NCI-H2081 (cell line): ENCODE measurements at places on chromosomes 2 and 18.

DNA sequence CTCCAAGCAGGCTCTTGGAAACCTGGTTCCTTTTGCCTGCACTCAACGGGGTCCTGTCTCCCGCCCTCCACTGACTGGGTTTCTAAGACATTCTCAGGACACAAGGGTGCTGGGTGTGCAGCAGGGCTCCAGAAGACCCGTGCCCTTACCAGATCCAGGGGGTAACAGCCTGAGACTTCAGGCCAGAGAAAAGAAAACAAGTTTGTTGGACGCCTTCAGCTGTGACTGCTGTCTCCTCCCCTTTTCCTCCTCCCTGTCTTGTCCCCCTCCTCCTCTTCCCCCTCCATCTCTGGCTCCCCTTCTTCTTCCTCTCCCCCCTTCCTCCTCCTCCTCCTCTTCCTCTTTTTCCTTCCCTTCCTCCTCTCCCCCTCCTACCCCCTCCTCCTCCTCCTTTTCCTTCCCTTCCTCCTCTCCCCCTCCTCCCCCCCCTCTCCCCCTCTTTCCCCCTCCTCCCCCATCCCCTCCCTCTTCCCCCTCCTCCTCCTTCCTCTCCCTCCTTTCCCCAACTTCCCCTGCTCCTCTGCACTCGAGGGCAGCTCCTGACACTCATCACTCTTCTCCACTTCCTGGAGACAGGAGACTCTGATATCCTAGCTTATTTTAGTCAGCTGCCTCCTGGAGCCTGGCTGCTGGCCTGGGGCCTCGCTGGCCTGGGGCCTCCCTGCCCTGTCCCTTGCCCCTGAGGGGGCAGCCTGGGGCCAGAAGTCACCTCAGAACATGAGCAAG, 12.4 kb downstream of the ADRA2B start:
- DNase-seq = no peak

DNA sequence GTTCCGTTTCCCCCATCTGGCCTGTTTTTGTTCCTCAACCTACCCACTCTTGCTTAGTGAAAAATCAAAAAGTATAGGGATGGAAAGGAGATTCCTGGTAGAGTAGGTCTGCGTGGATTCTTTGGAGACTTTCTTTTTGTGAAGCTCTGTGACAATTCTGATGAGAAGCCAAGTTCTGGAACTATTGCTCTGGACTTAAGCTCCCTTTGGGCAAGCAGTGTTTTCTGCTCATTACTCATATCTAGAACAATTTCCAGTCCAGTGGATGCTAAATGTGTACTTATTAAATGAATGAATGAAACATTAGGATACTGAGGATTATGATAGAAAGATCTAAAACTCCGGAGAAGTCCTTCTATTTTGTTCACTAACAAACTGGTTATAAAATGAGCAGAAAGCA, 76.5 kb downstream of the SOCS6 start:
- DNase-seq = no peak

DNA sequence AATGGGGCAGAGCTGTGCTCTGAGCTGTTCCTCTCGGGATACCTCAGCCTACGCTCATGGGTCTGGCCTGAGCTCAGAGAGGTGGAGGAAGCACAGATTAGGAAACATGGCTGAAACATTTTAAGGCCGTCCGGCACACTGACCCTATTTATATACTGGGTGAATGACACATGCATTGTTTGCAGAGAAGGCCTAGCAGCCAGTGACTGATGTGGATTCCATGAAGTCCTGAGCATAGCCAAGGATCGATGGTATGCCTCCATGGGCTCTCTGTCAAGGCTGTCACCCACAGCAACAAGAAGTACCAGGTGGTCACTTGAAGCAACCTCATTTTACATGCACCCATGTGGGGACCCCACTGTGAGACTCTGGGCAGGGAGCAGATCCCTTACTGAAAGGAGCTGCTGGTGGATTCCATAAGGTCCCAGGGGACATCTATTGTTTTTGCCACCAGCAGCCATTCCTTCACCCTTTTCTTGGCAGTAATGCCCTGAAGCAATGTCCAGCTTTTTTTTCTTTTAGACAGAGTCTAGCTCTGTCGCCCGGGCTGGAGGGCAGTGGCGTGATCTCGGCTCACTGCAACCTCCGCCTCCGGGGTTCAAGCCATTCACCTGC, 8.4 kb downstream of the PTMA start:
- DNase-seq = no peak

GRCh38 chr2:139034064-139034463, 253.9 kb upstream of the NXPH2 start:
- DNase-seq = no peak

DNA sequence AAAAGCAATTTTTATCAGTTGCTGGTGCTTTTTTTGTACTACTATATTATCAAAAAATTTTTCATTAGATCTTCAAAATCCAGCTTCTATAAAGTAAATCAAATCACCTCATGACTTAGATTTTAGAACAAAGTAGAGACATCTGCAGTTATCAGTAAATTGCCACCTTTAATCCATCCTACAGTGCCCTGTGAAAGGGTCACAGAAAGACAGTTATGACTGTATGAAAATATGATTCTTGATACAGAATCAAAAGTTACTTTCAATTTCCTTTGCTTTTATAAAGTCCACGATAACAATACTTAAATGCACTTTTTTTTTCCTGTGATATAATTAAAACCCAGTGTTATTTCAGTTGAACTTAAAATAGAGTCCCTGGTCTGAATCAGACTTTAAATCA, 61.4 kb downstream of the PRPF40A start:
- DNase-seq = no peak

DNA sequence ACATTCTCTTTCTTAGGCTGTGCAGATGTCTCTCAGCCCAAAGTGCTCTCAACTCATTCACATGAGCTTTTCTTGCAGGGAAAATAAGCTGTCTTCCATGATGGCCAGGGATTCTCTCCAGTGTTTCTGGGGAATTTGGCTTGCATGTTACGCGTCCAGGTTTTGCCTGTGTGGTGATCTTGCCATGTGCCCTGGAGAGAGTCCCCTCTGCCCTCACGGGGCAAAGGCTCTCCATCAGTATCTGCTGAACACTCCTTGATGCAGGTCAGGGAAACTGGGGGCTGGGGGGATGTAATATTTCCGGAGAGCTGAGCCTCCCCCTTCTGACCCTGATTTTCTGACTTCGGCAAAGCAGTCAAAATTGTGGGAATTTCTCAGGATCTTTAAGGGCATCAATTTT, 87.6 kb downstream of the ACKR3 start:
- DNase-seq = no peak

DNA sequence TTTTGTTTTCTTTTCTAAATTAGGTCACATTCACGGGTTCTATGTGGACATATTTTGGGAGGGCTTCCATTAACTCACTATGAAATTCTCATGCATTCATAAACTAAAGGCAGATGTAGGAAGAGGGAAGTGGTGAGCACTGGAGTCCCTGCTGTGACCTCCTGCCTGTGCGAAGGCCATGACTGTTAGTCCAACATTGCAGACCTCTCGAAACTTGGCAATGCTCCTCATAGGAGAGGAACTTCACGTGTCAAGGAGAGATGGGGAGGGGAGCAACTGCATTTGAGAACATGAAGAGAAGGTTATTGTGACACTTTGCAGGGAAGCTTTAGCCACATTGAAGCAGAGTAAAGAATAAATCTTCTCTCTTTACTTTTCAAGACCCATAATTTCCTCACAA, 126.4 kb upstream of the HNMT start:
- DNase-seq = peak; percentile 9

DNA sequence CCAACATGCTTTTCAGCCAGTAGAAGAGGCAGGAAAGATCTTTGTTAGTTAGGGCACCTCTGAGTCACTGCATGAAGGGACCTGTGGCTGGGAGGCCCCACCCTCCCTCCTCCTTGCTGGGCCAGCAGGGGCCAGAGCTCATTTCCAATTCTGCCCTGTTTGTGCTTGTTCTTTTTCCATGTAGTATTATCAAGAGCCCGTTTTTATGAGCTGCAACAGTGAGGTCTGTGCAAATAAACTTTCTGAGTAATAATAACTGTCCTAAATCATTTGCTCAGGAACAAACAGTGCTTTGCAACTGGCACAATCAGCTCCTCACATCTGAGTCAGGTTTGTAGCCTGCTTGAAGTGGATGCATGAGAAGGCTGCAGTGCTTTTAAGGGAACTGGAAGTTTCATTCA, 128.0 kb downstream of the ARL4C start:
- peak; percentile 54 for DNase-seq
